ENCODE measurements at places on chromosomes 12 and 14.

GRCh38 chr14:70047598-70048312 lies 141.0 kb downstream of the SLC8A3 start:
- DNase-seq = no peak

- no peak for DNase-seq
These were observed 13.6 kb downstream of the EXOC3L4 start for GRCh38 chr14:103107941-103108748.

DNA sequence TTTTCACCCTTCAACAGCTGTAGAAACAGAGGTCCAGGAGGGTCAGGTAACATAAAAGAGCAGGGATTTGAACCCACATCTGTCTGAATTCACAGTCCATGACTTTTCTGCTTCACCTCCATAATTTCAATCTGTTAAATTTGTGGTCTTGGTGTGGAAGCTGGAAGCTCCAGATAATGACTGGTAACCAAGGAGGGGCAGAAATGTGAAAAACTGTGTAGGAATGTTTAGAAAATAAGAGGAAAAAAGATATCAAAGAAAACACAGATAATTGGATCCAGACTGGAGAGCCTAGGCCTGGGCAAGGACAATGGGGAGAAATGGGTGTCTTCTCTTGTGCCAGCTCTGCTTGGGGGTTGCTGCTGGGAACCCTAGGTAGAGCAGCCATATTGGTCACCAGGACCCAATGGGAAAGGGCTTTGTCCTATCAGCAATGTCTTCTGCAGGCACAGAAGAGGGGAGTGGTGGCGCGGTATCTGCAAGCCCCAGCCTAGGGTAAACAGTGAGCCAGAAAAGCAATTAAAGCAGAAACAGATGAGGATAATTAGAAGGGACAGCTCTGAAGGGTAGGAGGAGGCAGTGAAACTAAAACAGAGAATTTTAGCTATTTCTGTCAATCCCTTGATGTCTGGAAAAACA lies 54.3 kb upstream of the CCDC91 start:
- DNase-seq = no peak

- no peak for DNase-seq
These were observed 190.9 kb downstream of the SOX5 start for GRCh38 chr12:23758608-23759007.

DNA sequence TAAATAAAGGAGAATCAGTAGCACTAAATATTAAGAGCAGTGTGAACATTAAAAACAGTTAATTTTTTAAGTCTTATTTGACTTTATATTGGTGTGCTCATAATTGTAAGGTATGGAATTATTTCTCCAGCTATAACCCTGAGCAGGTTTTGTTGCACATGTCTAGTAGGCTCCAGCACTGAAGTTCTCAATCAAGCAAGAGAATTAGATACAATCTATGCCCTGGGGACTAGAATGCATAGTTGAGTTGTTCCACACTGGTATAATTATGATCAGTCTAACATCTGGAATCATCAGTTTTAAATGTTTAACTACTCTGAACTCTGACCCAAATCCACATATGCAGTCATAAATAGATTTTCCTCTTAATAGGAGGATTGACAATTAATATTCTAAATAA lies 257.8 kb upstream of the ARHGAP5 start:
- DNase-seq = no peak

- no peak for DNase-seq
These were observed 91.1 kb upstream of the DYNC1H1 start for GRCh38 chr14:101873076-101873825.

DNA sequence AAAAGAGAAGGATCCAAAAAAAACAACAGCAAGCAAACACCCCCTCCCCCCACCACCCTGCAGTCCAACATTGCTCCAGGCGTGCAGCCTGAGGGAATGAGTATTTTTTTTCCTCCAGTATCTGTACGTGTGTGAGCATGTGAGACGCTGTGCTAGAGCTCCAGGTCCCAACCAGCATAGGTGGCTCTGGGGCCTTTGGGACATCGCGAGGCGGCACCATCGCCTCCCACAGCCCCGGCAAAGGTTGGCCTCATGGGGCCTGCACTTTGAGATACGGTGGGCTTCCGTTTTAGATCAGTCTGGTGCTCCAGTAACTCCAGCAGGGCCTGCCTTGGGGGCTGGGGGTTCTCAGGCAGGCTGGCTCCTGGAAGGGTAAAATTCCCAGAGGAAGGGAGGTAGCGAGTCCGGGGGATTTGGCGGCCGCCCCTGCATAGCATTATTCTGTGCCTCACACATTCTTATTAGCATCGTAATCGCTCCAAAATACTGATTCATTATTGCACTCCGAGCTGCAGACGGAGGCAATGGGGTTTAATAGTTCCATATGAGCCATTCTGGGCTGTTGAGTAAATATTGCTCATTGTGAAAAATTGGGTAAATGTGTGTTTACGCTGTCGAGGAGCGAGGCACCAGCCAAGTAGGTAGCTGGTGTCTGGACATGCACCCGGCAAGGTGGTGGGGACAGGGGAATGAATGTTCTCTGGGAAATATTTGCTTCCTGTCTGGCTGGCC lies 143.1 kb upstream of the MYL2 start:
- DNase-seq = no peak

All from stimulated activated CD4-positive, alpha-beta T cell treated with anti-CD3 and anti-CD28 coated beads, Interleukin-2, amount 100 ng/mL, for 48 hours (primary cell).